ENCODE measurements at places on chromosomes 2 and 18.

- DNase-seq = no peak
These were observed 59.8 kb downstream of the SOX11 start for GRCh38 chr2:5751873-5752482.

DNA sequence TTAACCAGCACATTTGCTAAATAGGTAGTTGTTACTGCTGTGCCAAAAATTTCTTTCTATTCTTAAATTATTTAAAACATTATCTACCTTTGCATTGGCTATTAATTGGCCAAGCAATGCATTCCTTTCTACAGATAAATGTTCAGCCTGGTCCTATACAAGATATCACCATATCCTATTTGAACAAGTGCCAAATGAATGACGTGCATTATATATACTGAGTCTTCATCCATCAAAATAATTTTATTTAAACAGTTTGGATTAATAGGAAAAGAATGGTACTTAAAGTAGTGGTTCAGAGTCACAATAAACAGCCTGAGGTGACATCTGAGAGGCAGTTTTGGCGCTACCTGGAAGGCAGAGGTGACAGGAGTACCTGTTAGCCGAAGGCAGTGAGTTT lies 230.1 kb upstream of the EPAS1 start:
- DNase-seq = no peak

- no peak for DNase-seq
These were observed 14.9 kb downstream of the PPP3R1 start for GRCh38 chr2:68237404-68237803.

GRCh38 chr2:23452853-23453420 lies 68.0 kb downstream of the KLHL29 start:
- DNase-seq = no peak

DNA sequence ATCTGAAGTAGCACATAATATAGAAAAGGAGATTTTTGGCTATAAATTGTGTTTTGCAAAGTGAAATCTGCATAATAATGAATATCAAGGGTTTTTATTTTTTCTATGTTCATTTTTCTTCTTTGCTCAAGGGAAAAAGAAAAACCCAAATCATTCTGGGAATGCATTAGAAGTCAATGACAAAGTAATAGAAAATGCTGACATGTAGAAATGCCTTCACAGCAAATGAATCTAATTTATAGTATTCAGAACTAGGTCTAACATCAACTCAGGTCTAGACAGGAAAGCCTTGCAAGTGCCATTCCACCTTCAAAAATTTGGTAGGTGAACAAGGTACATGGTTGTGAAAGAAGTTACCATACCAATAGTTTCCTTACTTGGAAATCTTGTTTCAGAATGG lies 831.5 kb upstream of the CELF4 start:
- no peak for DNase-seq

DNA sequence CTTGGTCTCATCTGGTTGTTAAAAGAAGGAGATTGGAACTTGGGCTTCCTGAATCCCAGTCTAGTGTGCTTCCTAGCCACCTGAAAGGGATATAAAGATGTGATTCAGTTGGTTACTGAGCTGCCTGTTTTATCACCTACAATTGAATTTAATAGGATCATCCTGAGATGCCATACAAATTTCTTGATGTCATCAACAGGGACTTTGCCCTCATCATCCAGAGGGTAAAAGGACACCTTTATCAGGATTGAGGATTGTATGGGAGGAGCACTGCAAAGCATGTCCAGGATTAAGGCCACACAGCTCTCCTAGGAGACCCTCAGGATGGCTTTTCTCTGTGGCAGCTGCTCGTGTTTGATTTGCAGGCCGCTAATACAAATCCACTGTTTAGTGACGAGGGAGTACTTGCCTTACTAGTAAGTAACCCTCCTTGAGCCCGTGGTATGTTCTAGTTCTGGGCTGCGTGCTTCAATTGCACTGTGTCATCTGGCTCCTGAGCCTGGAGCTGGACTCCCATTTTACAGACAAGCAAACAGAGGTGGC lies 28.6 kb downstream of the SH3RF3 start:
- DNase-seq = no peak

Measured in MG63 (cell line).